Epithelial cell of umbilical artery (primary cell): ENCODE measurements at places on chromosomes 12 and 14. TPM values are rescaled to one million over a fixed set of nuclear protein-coding genes. Genes with fewer than 3 reads are reported as not detected.

Gene LRRC9
- total RNA-seq, result not detected in 2 replicates

Gene PPP1R1A
- not detected in 2 replicates for total RNA-seq

Gene AQP6
- total RNA-seq, result under 0.01 TPM in 1 of 2 replicates, not detected in the other

Gene MYF5
- total RNA-seq, result not detected in 2 replicates

Gene RNF41
- total RNA-seq, result 121 and 157 TPM in 2 replicates

Gene GLIPR1L2
- 0.32 TPM in 1 of 2 replicates, not detected in the other for total RNA-seq

Gene TMEM63C
- total RNA-seq, result 0.32 TPM in 1 of 2 replicates, not detected in the other

Gene STAT2
- 83.2 and 175 TPM in 2 replicates for total RNA-seq

Gene NDRG2
- total RNA-seq, result 0.32 TPM in 1 of 2 replicates, not detected in the other

Gene IGFBP6
- 8.4 and 13.1 TPM in 2 replicates for total RNA-seq

Gene TMTC2
- total RNA-seq, result 4.2 and 7.0 TPM in 2 replicates

Gene RPL10L
- not detected in 2 replicates for total RNA-seq

Gene ANAPC7
- 53.6 and 72.0 TPM in 2 replicates for total RNA-seq
